Chondrocyte (in vitro differentiated cells): ENCODE measurements at places on chromosomes 5 and 9.

- DNase-seq, result no peak
Measured at GRCh38 chr9:89811886-89812450, 207.2 kb downstream of the GADD45G start.

- DNase-seq, result no peak
Measured at GRCh38 chr5:174589599-174589998, 134.8 kb upstream of the MSX2 start.

GRCh38 chr5:143985832-143986515 is 174.0 kb downstream of the HMHB1 start:
- DNase-seq, result no peak

DNA sequence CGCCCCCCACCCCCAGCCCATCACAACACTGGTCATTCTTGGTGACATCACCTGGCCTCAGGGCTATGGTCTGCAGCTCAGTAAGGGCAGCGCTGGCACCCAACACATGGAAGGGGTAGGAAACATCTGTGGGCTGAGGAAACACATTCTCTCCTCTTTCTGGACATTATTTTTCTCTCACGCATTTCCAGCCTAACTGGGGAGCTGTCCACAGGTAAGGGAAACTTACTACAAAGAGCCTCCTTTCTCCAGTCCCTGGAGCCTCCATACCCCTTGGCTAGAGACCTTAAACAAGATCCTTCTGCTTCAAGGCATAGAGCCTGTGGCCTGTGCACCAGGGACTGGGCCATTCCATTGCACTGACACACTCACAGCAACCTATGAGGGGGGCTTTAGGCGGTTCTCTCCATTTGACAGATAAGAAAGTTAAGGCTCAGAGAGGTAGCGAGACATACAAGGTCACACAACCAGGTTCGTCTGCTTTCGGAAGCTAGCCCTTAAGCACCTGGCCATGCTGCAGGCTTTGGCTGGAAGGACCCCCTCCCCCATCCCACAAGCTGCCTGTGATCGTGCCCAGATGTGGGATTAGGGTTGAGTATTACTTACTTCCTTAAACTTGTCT is 40.7 kb downstream of the CXXC5 start:
- DNase-seq, result no peak

GRCh38 chr5:146112476-146112875 is 7.1 kb upstream of the PLAC8L1 start:
- DNase-seq, result no peak

DNA sequence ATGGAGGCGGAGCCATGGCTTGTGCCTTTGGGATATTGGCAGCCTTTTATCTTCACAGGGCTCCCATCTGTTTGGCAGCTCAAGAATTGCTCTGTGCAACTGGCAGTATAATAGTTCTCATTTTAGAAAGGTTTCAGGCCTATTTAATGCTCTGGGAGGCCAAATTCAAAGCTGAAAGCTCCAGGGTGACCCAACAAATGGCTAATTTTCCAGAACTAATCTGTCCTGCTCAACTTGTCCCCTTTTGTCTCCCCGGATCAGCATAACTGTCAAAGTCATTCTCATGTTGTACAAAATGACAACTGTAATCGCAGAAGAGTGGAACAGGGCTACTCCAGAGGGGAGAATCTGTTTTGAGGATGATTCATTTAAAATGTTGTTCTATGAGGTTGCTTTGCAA is 52.6 kb upstream of the CXCL14 start:
- DNase-seq, result no peak

DNA sequence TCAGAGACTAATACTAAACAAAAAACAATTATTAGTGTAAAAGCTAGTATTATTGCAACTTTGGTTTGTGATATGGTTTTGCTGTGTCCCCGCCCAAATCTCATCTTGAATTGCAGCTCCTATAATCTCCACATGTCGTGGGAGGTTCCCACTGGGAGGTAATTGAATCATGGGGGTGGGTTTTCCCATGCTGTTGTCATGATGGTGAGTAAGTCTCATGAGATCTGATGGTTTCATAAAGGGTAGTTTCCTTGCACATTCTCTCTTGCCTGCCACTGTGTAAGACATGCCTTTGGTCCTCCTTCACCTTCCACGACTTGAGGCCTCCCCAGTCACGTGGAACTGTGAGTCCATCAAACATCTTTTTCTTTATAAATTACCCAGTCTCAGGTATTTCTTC is 325.9 kb upstream of the DAB2 start:
- no peak for DNase-seq

DNA sequence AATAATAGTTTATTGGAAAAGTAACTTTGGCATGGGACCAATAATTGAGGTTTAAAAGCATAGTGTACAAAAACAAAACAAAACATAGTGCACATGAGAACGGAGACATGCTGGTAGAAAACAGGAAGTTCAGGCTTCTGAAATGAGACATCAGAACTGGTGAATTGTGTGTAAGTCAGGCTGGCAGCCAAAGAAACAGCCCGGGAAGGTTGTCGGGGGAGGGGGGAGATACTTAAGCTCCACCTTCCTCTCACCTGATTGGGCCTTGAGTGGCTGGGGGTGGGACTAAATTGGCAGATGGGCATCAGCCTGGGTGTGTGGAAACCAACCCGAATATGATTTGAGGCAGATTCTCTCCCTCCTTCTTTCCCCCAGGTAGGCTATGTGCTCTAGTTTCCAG is 256.3 kb downstream of the SMARCA2 start:
- DNase-seq, result no peak

DNA sequence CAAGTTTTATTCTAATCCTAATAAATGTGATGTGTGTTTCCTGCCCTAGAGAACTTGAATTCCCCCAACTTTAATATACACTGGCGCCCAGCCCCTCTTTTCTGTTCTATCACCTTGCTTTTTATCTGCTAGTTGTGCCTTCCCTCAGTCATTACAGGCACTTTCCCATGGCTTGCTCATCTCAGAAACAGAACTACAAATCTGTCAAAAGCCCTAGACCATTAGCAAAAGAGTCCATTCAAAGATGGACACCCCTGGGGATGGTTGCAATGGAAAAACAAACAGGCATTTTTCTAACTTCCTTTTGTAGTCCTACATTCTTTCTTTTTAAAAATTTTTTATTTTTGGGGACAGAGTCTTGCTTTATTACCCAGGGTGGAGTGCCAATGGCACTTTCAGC is 48.2 kb downstream of the FRMD3 start:
- DNase-seq, result no peak
